ENCODE measurements at places on chromosomes 7 and 10.

- DNase-seq = no peak
Observed at GRCh38 chr7:79175374-79175773, 278.1 kb downstream of the MAGI2 start.

DNA sequence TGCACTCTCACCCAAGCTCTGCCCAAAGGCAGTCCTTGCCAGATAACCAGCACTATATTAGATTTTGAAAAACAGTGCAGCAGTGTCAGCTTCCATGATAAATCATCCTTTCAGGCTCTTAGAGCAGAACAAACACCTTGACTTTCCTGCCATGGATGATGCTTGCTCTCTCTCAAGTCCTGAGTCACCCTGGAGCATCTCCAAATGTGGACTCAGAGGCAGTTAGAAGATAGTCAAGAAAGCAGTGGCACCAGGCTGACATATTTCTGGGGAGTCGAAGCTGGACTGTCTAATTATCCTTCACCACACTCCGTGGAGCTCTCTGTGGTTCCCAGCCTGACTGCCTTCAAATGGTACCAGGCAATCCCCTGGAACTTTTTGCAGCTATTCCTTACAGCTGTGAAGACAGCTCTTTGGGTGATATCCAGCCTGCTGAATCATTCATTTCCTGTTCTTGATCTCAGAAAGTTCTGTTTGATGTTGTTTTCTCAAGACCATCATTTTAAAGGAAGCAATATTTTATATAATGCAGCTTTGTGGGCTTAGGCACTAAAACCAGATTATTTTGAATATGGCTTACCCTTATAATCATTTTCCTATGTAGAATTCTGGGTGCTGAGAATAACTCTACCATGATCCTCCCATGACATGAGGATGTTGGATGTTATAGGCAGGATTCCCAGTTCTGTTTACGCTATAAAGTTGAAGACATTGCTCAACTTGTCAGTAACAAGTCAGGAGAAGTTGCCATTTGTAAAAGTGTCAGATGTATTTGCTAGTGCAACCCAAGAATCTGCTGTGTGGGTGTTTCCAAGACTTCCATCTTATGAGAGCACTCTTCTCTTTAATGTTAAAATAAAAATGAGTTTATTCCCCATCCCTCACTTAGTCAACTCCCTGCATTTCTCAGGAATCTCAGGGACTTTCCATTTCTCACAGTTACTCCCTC, 233.8 kb downstream of the C7orf25 start:
- DNase-seq = no peak

DNA sequence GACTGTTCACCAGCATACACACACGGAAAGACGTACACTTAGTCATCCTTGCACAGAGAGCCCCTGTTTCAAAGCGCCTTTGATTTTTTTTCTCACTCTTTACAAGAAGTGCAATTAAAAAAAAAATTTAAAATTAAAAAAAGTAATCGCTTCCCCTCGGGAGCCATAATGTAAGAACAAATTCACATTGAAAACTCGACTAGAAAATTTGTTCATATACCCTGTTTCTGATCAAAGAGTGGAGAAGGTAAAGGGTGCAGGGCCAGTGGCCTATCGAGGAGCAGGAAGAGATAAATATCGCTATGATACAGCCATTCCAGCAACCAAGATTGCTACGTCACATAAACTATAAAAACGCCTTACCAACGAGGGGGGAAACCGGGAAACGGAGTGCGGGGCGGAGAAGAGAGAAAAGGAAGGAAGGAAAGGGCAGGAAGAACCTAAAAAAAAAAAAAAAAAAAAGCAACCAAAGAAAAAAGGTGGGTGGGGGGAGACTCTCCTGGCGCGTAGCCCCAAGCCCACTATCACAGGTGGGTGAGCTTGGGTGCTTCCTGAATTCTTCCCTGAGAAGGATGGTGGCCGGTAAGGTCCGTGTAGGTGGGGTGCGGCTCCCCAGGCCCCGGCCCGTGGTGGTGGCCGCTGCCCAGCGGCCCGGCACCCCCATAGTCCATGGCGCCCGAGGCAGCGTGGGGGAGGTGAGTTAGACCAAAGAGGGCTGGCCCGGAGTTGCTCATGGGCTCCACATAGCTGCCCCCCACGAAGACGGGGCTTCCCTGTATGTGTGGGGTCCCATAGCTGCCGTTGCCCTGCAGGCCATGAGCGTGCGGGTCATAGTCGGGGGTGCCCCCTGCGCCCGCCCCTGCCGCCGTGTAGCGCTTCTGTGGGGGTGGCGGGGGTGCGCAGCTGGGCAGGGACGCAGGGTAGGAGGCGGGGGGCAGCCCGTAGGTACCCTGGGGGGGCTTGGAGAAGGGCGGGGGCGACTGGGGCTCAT, 5.2 kb upstream of the HOXA2 start:
- no peak for DNase-seq

DNA sequence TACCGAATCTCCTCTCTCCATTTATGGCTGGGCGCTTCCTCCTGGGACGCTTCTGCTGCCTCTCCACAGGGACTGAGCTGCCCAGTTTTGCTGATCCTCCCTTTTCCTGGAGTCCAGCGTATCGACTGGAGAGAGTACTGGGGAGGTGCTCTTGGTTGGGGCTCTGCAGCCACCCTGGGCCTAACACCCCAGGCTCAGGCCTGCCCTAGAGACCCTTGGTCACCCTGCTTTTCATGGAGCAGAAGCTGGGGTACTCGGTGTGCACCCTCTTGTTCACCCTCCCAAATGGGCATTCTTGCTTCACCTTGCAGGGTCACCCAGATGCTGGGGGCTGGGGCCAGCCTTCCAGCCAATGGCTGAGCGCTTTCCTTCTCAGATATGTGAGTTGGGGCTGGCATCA, 88.8 kb upstream of the RET start:
- DNase-seq = no peak

GRCh38 chr7:25894902-25895791, 256.9 kb upstream of the NFE2L3 start:
- DNase-seq = peak; percentile 19

Data from T-helper 22 cell (primary cell).